ENCODE measurements at places on chromosomes 2 and 18. TPM values are rescaled to one million over a fixed set of nuclear protein-coding genes. Genes with fewer than 3 reads are reported as not detected.

GRCh38 chr2:241816431-241817121, 7.6 kb downstream of the NEU4 start:
- no peak for DNase-seq

REG3A gene
- not detected for total RNA-seq

DNA sequence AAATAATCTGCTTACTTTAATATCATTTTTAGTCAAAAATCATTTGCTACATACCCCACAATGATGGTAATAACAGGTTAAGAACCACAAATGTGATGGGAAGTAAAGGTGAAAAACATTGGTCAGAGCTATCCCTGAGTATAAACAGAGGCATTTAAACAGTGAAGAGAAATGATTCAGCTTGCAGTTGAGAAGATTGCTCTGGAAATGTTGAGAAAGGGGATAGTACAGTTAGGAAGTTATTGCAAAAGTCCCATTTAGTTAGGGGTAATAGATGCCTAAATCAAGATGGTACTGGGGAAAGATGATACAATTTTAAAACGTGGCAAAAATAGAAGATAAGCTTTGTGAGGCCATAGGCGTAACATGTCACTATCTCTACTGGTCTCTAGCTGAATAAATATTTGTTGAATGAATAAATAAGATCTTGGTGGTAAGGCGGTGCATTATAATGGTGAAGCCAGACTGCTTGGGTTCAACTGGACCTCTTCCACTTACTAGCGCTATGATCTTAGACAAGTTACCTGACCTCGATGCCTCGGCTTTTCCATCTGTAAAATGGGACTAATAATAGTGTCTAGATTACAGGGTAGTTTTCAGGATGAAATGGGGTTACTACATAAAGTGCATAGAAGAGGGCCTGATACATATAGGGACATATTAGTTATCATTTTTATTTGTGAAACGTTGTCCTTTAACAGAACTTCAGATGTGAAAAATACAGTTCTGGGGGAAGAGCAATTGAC, 2.0 kb upstream of the BZW1 start:
- DNase-seq: peak; percentile 57

RFX8 gene
- total RNA-seq: 1.9 TPM

GRCh38 chr2:152410165-152410597, 75.2 kb downstream of the FMNL2 start:
- peak; percentile 75 for DNase-seq

DNA sequence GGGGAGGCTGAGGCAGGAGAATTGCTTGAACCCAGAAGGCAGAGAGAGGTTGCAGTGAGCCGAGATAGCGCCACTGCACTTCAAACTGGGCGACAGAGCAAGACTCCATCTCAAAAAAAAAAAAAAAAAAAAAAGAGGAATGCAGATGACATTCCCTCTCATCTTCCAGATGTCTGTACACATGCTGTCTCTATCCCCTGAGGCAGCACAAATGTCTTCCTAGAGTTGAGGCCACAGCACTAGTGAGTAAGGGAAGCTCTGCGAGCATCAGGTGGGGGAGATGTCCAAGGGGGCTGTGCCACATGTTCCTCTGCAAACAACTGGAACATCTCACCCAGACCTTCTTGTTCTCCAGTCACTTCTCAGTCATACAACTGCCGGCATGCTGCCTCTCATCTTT, 35.6 kb upstream of the LRRC30 start:
- no peak for DNase-seq

SAG gene
- not detected for total RNA-seq

- DNase-seq: no peak
These were observed 120.6 kb downstream of the NCOA1 start for GRCh38 chr2:24611631-24612030.

NYAP2 gene
- not detected for total RNA-seq

GRCh38 chr2:133641497-133641896, 73.2 kb upstream of the NCKAP5 start:
- peak; percentile 29 for DNase-seq

- DNase-seq: no peak
These were observed 38.1 kb downstream of the PIK3C3 start for GRCh38 chr18:41993151-41993550.

DNA sequence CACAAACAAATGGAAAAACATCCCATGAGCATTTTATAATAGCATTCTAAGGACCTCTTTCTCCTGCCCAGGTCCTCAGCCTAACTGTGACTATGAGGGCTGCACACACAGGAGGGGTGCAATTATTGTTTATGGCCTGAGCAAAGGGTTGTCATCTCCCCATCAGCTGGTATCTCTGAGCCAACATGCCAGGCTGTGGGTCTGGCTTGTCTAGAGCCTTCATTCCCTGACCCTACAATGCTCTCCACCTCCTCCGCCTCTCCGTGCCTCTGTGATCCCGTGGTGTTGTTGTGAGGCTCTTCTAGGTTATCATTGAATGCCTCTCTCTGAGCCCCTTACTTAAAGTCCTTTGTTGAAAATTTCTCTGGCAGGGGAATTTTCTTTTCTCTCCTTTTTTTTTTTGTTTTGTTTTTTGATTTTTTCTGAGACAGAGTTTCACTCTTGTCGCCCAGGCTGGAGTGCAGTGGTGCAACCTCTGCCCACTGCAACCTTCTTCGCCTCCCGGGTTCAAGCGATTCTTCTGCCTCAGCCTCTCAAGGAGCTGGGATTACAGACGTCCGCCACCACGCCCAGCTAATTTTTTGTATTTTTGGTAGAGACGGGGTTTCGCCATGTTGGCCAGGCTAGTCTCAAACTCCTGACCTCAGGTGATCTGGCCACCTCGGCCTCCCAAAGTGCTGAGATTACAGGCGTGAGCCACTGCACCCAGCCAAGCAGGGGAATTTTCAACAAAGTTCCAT, 126.4 kb downstream of the SMAD7 start:
- DNase-seq: no peak

DNA sequence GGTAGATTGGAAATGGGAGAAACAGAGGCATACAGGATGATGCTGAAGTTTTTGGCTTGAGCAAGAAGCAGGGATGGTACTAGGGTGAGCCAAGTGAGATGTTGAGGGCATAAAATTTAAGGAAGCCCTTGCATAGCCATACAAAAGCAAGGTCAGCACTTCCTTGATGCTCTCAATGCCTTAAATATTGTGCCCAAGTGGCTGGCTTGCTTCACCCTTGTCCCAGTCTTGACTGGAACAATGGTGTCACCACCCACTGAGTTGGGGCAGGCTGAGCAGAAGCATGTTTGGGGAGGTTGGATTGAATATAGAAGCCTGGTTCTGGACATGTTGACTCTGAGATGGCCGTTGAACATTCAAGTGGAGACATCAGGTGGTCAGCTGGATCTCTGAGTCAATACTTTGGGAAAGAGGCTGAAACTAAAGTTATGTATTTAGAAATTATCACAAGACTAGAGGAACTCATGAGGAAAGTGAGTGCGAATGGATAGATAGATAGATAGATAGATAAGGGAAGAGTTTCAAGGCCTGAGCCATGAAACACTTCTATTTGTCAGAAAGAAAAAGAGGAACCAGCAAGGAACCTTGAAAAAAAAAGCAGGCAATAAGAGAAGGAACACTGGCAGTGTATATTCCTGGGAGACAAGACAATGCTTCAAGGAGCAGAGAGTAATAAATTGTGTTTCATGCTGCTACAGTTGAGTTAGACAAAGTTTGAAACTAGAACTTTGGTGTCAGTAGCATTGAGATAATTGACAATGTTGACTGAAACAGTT, 43.0 kb upstream of the HNMT start:
- DNase-seq: no peak

GLB1L gene
- 3.6 TPM for total RNA-seq

DNA sequence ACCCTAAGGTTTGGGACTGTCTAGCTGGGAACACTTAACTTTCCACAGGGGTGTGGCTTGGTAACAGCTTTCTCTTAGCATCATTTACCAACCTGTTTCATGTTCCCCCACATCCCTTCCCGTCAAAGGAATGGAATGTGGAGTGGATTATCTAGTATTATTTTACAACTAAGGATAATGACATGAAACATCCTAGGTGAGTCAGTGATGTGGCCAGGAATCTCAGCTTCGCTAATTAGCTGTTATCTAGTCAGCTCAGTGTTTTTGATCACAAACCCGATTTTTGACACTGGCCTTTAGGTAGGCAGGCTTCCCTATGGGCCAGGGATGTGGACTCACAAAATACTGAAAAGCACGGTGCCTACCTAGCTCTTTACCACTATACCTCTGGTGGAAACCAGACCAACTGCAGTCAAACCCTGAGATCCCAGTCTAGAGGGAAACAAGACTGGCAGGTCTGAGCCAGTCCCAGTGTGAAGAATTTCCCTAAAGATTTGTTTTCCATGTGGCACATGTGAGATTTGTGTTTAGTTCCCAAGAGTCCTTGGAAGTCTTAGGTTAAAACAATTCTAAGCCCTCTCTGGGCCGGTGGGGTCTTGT, 2.8 kb upstream of the NRP2 start:
- DNase-seq: no peak

DNA sequence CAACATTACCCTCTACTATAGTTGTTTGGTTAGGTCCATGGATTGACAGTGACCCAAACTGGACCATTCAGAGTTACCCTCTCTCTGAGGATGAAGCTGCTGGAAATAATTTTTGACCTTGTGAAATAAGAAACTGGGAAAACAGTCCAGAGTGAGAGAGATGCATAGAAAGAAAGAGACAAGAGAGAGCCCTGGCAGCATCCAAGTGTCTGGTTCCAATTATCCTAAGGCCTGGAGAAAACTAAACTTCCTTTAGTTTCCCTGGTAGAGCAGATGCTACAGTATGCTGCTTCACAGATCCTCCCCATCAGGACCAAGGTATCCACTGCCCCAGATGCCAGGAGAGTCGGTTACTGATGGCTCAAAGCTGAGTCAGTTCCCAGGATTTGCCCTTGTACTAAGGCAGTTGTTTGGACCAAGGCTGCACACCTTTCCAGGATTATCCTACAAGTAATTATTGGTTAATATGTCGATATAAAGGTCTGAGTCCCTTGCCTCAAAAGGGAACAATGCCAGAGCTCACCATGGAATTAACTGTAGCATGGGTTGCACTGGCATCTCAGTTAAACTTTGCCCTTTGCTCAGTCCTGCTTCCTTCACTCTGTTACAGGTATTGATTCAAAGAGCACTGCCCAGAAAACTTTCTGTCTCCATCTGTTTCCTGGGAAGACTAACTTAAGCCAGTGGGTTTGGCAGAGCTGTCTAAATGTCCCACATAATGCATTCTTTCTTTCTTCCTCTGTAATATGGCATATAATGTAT, 14.6 kb upstream of the CHN1 start:
- DNase-seq: no peak

DNA sequence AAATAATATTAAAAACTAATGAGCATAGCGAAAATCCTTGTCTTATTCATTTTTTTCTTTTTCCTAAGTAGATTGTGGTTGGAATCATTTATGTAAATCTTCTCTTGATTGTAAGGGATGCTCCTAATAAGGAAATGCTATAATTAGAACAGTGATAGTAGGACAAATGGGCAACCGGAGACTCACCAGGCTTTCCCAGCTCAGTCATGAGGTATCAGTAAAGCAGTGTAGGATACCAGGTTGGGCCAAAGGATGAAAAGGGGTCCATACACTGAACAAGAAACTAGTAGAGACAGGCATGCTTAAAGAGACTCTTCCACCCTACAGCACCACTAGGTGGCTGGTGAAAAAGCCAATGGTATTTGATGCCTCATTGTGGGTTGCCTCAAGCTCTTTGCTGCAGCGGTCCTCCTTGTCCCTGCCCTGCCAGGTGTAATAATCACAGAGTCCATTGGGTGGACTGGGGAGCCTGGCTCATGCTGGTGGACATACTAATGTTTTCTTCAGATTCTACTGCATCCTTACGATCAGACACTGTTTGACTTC, 71.4 kb upstream of the FAM98A start:
- no peak for DNase-seq

DNA sequence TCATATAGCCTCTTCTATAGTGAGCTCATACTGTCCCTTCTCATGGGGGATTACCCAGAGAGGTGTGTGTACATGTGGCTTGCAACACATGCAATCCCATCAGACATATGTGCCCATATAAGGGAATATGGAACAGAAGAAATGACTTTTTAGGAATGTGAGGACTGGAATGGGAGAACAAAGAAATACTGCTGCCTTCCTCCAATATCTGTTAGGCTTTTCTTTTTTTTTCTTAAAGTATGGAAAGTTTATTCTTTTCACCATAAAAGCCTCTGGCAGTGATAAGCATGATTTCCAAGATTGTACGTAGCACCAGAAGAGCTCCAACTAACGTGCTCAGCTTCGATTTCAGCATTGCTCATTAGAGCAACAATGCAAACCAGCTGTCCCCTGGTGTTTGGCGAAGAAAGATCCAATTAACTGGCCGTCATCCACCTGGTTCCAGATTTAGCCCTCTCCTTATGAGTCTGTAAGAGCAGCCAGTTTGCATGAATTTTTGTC, 113.6 kb downstream of the ADCYAP1 start:
- peak; percentile 10 for DNase-seq

DNA sequence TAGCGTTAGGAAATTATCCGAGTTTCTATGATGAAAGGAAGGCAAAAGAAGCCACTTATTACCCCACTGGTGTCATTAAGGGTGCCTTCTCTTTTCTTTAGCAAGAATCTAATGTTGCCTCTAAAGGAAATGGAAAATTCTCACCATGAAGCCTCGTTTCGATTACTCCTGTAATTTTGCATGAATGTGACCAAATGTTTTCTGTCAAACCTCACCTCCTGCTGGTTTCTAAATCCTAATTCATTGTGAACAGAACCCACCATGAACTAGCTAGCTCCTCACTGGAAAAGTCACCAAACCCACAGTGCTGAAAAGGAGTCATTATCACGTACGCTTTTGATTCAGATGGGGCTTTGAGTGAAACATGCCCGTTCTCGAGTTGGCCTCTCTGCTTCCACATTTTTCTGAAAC, 119.9 kb downstream of the COPS8 start:
- no peak for DNase-seq

CHRND gene
- total RNA-seq: not detected
